ENCODE measurements at places on chromosomes 2 and 18. TPM values are rescaled to one million over a fixed set of nuclear protein-coding genes. Genes with fewer than 3 reads are reported as not detected.
A peak's percentile ranks its signal among the peaks of the same experiment; 100 is the strongest.

- DNase-seq: no peak
Observed at GRCh38 chr18:50203801-50204604, 9.1 kb upstream of the MYO5B start.

DNA sequence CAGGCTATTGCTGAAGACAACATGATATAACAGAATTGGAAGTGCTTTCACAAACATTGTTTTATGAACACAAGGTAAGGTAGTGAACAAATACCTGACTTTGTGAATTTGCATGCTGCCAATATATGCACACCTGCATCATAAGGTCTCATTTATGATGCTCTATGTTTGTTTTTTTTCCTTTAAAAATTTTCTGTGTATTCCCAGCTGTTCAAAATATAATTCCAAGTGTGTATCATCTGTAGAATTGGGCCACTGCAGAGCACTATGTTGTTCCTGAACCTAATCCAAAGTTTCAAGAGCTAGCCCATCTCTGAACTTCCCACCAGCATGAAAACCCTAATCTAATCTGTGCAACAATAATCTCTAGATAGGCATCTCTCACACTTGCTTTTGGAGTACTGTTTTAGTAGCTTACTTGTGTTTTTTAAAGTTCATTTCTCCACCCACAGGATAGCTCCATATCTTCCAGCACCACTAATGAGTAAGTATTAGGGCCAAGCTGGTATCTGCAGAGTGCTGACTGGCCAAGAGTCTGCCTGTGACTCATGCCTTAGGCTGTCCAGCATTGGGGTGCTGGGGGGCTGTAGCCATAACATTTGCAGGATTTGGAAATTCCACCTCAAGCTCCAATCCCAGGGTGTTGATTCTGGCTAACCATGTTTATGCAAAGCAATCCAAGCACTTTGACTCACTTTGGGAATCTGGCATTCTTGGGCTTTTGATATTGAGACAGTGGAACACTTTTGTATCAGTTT is 208.2 kb upstream of the REV1 start:
- peak; percentile 56 for DNase-seq

The MFF gene
- 69.9 TPM for total RNA-seq

The RNF181 gene
- total RNA-seq: 86.5 TPM

DNA sequence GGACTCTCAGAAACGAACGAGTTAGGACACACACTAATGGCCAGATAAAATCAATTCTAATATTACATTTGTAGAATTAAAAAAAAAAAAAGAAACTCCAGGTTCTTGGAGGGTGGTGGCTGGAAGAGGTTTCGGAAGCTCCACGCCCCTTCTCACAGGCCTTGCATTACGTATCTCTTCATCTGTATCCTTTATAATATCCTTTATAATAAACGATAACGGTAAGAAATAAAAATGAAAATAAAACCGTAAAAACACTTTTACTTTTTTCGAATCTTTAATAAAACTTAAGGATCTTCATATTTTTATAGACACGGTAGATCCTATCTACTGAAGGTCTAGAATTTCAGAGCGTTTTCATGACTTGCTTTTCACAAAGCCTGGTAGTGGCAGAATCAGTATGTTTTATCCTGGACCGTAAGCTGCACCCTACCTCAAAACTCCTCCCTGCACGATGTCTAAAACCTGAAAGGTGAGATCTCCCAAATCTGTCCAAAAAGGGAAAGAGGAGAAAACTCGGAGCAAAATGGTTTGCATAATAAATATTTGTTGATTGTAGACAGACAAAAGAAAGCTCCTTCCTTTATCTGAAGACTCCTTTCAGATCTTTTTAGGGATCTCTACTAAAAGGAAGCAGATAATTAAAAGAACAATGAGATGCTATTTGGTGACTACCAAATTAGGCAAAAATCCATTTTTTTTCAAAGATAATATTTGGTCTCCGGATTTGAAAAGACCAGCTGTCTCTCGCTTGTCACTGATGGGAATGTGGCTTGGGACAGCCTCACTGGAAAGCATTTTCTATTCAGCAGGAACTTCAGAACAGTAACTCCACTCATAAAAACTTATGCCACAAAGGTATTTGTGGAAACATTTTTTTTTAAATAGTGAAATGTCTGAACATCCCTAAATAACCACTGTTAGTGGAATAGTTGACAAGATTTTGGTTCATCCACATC is 2.0 kb upstream of the CXCR4 start:
- no peak for DNase-seq

- no peak for DNase-seq
Observed at GRCh38 chr2:214100488-214100887, 310.4 kb upstream of the VWC2L start.

The PIKFYVE gene
- total RNA-seq: 17.2 TPM

GRCh38 chr2:195318440-195319111 is 338.4 kb upstream of the SLC39A10 start:
- no peak for DNase-seq

DNA sequence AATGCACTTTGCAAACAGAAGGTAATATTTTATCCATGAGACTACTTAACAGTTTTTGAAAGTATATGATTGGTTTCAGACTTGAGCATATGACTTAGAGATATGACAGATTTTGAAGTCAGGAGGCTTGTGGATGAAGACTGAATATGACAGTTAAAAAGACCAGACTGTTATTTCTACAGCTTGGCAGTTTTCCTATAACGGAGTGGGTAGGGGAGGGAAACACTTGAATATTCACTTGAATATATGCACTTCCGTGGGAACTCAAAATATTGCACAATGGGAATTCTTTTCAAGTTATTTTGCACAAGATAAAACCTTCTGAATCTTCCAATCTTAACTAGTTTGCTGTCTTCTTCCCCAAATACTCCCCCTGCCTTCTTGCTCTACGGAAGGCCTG is 64.6 kb upstream of the ACKR3 start:
- DNase-seq: no peak

The UGT1A4 gene
- total RNA-seq: not detected

- DNase-seq: no peak
Observed at GRCh38 chr2:80009211-80009610, 295.3 kb downstream of the LRRTM1 start.

The C2orf15 gene
- 0.26 TPM for total RNA-seq

The GLB1L gene
- total RNA-seq: 4.9 TPM

DNA sequence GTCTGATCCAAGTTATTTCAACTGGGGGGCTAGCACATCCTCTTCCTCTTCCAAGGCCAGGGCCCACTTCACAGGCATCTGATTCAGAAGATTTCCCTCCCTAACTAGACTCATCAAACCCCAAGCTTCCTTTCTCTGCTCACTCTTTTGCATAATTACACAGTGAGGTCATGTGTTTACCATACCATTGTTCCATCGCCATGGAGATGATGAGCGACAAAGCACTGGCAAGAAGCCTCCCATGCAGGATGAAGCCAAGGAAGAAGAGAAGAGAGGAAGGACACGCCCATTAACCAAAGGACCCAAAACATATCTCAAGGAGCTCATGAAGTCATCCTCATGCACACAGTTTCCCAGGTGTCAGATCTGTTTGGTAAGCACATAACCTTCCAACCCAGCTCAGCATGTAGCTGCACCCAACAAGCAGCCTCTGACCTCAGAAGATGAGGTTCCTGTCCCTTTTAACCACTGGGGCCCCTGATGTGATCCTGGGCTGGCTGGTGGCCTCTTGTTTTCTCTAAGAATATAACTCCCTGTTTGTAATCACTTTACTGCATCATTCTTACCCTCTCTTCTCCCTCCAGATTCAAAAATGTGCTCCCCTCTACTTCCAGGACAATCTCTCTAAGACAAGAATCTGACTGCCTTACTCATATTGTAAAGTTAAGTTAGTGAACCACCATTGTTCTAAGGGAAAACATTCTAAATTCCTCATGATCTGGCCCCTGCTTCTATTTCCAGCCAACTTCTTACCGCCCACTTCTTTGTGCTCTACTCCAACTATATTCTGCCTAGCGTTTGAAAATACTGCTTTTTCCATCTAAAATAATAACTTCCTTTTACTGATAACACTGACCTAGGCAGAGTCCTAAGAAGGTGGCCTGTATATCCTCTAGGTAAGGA is 190.1 kb downstream of the TTC32 start:
- peak; percentile 48 for DNase-seq

GRCh38 chr2:100936972-100937542 is 65.0 kb upstream of the RPL31 start:
- DNase-seq: no peak

The GAD1 gene
- not detected for total RNA-seq

The DES gene
- total RNA-seq: 5,895 TPM

GRCh38 chr2:62343636-62344337 is 147.9 kb downstream of the B3GNT2 start:
- no peak for DNase-seq

DNA sequence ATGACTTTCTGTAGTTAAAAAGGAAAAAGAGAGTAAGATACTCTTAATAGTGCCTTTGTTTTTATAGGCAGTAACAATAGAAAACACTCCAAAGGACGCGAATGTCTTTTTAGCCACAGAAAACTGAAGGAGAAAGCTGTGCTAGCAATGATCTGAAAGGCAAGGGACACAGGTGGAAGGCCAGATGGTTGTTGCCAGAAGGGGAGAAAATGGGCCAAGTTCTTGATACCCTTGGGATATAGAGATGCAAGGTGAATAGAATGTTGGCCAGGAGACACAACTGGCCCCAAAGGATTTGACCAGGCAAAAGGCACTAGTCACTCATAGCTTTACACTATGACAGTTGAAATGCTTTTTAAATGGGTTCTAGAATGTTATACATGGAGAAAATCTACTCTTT is 180.0 kb downstream of the NRXN1 start:
- DNase-seq: no peak

GRCh38 chr2:164145093-164145987 is 409.5 kb upstream of the FIGN start:
- no peak for DNase-seq

GRCh38 chr2:207337234-207338219 is 171.8 kb upstream of the KLF7 start:
- DNase-seq: no peak

- no peak for DNase-seq
Observed at GRCh38 chr2:11746807-11747459, 501 bp downstream of the LPIN1 start.

GRCh38 chr18:56709463-56709862 is 58.3 kb downstream of the WDR7 start:
- DNase-seq: no peak

DNA sequence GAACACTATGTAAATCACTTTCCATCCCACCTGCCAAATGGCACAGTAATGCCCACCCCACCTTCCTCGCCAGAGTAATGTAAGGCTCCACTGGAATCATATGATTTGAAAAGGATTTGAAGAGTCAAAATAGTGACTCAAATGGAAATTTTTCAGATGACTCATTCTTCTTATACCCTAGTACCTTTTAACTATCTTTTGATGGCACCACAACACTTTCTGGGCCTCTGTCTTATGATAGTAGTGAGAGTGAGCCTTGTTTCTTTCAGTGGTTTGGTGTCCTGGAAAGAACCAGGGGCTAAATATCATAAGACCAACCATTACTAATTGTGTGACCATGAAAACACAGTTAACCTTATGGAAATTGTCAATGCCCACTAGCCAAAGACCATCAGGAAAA is 235.4 kb upstream of the SLC14A2 start:
- no peak for DNase-seq

DNA sequence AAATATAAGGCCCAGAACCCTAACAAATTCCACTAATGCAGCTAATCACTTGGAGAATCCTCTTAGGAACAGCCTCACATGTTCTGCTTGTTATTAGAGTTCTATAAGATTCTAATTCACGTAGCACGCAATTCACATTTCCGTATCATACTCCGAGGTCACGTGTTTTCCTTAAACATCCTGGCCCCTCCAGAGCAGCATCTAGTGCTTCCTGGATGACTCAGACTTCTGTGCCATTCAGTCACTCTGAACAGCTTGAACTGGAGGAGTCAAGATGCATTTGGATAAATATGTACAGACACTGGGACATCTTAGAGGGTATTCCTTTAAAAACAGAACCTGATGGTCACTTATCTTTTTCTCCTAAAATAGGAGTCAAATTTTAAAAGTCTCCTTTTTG is 156.5 kb downstream of the MYO5B start:
- no peak for DNase-seq

The MDH1B gene
- 0.50 TPM for total RNA-seq

DNA sequence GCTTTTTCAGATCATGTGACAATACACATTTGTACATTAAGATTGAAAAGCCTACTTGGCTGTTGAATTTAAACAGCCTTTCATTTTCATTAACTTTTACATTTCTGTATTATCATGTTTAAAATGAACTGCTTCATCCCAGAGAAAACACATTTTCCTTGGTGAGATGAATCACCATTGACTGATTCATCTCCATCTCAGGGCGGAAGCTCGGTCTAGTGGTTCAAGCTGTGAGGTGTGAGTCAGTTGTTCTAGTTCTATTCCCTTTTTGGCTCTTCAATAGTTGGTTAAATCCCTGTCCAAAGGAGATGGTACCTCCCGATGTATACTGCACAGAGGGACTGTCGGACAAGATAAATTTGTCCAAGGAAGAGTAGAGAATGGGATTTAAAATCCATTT is 189.7 kb downstream of the ADCYAP1 start:
- DNase-seq: no peak

DNA sequence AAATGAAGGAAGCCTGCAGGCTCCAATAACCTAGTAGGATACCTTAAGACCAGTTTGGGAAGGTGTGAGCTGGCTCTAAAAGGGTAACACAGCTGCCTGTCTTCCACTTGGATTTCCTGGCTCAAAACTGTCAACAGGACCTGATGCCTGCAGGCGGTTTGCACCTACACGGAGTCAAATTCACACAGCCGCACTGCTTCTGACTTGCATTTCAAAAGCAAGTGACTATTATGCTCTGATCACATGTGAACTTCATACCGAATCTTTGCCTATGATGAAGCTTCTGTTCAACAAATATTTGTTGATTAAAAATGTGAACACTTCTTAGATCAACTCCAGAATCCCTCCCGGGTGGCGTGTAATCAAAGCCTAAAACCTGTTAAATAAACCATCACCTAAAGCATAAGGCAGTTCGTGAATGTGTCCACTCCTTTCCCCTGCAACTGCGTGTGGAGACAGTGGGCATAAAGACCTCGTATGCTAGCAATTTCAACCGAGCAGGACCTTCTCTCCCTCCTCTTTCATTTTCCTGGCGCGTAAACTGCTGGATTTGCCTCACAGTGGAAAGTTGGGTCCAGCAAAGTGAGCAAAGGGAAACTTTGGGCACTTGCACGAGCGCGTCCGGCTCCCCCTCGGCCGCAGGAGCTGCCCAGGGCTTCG is 784 bp downstream of the CRACDL start:
- DNase-seq: no peak

The CHRNG gene
- not detected for total RNA-seq

DNA sequence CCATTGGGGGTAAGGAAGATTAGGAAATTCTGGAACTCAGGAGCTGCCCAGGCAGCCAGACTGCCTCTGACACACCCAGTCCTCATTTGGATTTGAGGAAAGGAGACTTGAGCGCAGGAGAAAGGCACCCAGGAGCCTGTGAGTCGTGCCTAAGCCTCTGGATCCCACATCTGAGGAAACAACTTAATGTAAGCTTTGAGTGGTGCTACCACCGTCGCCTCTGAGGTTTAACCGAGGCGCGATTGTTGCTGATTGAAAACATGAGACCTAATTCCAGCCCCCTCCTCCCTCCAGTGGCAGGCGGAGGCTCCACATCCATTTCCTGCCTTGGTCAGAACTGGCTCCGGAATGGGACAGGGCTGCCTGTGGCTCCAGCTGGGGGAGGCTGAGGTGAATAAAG is 176.7 kb upstream of the PKDCC start:
- peak; percentile 48 for DNase-seq

The B3GNT7 gene
- 8.0 TPM for total RNA-seq

- DNase-seq: peak; percentile 71
Observed at GRCh38 chr2:100262555-100263320, 59.6 kb downstream of the LONRF2 start.

Measured in left cardiac atrium (tissue), 4 donors.